ENCODE measurements at places on chromosomes 7 and 10.

- DNase-seq: no peak
Observed at GRCh38 chr7:32093415-32094408, 23.5 kb upstream of the PDE1C start.

DNA sequence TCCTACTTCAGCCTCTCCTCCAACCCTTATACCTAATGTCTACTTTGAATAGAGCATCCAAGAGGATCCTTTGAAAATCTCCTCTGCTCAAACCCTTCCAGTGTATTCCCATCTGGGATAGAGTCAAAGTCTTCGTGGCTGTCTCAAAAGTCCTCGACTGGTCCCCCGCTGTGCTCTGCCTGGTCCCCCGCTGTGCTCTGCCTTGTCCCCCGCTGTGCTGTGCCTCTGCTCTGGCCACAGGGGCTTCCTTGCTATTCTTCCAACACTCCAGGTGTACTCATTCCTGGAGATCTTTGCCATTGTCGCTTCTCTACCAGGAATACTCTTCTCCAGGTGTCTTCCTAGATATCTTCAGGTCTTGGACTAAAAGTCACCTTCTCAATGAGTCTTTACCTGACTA is 36.1 kb upstream of the COMMD3 start:
- no peak for DNase-seq

DNA sequence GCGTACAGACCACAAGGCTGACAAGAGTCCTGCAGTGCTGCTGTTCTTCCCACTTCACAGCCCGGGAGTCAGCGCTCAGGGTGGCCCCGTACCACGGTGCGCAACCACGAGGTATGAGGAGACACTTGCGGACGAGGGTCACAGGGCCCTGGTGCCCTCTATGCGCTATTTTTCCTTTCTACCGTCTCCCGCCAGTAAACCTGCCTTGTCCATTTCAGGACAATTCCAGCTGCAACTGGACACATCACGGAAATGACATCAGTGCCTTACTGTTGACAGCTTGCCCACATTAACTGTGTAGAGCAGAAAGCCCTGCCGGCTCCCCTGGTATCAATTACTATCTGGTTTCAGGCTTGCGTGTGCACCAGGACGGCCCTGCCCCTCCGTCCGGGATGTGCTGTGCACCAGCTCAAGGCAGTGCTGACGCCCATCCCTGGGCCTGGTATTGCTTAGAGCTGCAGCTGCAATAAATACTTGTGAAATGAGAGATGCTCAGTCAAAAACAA is 65.1 kb downstream of the ZRANB1 start:
- no peak for DNase-seq

DNA sequence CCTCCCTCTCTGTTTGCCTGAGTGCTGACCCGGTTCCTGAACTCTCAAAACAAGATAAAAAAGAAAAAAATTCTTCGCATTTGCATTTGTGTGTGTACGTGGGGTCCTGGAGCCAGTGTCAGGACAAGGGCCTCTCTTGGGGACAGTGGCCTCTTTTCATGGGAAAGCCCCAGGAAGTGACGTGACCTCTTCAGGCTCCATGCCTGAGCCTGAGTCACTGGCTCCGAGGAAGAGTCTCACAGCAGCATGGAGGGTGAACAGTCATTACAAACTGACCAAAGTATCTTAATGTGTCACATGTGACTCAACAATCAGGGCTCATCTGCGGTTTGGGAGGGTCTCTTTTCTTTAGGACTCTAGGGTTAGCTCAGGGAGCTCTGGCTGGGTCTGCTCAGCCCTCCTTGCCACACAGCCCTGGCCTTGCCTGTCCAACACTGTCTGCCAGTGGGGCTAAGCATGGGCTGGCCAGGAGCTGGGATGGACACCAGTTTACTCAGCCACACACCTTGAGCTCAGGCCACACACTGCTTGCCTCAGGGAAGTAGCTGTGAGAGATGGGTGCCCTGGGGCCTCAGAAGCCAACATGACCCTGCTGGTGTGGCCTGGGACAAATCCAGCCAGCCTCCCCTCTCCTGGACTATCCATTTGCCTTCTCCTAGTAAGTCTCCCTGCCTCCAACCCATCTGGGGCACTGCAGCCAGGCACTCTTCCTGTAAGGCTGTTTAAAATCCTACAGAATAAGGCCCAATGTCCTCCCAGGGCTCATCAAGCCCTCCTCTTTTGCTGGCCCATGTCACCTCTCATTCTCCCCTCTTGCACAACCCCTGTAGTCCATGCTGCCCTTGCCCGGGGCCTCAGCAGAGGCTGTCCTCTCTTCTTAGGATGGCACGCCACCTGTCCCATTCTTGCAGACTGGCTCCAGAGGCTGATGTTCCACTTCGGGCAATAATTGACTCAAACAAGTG is 10.5 kb downstream of the TMEM273 start:
- peak; percentile 44 for DNase-seq

Data from ACHN (cell line).